WTC11 (cell line): ENCODE measurements at places on chromosomes 13 and 19.

GRCh38 chr19:4379383-4380253 is 20.7 kb downstream of the SH3GL1 start:
- DNase-seq = no peak

- DNase-seq = no peak
Observed at GRCh38 chr19:14408491-14409145, 10.5 kb downstream of the DDX39A start.

GRCh38 chr19:48530066-48530720 is 18.6 kb upstream of the LMTK3 start:
- DNase-seq = no peak

DNA sequence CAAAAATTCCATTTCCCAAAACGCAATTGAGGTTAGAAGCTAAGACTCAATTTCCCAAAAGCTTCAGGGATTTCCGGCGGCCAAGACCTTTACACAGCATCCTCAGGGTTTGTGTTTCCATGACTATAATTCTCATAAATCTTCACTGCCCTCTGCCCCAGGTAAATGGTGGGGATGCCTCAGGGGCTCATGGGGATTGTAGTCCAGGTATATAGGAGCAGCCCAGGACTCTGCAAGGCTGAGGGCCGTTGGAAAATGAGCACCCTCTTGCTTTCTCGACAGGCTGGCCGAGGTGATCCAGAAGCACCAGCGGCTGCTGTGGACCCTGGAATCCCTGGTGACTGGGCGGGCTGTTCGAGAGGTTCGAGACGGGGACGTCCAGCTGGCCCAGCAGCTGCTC is 6.4 kb downstream of the ALDH16A1 start:
- no peak for DNase-seq

DNA sequence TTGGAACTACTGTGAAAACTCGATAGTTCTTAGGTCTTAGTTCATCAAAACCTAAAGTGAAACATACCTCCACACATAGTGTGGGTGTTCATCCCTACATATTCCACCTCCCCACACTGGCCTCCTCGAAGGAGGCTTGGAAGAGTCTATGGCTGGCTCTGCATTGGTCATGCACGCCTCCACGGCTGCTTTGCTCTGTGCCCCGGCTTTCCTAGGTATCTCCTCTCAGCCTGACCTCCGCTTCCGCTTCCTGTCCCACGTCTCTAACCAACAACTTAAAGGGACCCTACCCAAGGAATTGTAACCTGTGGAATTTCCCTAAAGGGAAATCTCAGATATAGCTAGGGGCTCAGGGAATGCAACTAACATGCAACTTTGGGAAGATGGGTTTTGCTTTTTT is 79.7 kb upstream of the MBNL2 start:
- peak; percentile 30 for DNase-seq

DNA sequence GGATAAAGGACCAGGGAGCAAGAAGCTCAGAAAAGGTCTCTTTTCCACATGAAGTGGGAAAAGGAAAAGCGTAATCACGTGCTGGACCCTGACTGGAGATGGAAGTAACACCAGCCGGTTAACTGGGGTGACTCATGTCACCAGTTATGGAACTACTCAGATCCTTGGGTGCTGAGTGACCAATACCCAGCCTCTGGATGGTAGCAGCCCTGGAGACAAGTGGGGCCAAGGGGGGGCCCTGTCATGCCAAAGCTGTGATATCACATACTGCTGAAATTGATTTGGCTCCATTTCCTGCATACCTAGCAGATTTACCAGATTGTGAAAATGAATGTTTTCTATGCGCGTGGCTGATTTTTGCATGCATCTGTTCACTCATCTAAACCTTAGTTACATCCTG is 158.9 kb downstream of the ZIC5 start:
- DNase-seq = no peak

DNA sequence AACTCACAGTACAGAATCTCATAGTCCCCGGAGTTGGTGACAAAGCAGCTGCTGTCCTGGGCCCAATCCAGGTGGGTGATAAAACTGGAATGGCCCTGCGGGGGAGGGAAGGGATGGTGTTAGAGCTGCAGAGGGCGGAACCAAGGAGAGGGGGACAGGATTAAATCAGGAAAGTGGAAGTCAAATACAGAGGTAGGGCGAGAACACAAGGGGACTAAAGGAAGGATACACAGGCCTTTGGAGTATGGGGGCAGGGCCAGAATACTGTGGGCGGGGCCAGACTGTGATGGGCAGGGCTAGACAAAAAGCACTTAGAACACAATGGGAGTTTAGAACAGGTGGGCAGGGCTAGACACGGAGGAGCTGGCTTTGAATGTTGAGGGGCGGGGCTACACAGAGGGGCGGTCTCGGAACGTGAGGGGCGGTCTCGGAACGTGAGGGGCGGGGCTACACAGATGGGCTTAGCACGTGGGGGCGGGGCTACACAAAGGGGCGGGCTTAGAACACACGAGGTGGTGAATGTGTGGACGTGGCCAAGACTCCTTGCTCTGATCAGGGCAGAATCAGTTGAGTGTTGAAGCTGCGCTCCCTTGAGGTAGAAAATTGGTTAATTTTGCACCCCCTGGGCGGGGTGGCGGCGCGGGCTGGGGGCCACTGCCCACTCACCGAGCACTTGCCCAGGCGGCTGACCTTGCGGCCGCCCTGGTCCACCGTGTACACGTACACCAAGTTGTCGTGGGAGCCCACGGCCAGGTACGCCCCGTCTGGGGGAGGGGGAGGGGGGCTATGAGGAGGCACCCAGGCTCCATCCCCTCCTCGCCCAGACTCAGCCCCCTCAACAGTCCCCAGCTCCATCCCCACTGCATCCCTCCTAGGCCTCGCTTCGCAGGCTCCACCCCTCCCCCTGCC is 14.0 kb upstream of the GPR4 start:
- DNase-seq = peak; percentile 99

DNA sequence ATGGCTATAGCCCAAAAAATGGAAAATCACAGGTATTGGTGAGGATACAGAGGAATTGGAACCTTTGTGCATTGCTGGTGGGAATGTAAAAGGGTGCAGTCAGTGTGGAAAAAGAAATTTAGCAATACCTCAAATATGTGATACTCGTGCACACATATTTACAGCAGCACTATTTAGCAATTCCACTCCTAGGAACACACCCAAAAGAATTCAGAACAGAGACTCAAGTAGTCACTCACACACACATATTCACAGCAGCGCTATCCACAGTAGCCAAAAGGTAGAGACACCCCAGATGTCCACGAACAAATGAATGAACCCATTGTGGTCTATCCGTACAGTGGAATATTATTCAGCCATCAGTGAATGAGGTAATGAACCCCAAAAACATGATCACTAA is 114.0 kb downstream of the COL4A2 start:
- no peak for DNase-seq

DNA sequence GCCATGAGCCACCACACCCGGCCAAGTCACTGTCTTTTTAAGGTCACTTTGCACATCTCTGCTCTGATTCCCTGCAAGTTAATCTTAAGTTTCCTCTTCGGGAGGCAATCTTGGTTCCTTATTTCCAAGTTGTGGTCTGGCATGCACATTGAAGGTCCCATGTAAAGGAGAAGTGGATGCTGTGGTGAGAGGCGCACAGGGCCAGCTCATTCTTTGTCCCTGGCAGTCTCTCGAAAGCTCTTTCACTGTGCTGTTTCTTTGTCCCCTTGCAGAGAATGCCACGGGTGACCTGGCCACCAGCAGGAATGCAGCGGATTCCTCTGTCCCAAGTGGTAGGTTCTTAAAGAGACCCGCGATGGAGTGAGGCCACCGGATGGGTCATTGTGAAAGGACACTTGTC is 16.4 kb upstream of the C19orf33 start:
- no peak for DNase-seq

GRCh38 chr13:110984381-110984780 is 69.5 kb upstream of the ANKRD10 start:
- DNase-seq = no peak

- DNase-seq = no peak
Observed at GRCh38 chr13:112783135-112783977, 93.5 kb downstream of the ATP11A start.

DNA sequence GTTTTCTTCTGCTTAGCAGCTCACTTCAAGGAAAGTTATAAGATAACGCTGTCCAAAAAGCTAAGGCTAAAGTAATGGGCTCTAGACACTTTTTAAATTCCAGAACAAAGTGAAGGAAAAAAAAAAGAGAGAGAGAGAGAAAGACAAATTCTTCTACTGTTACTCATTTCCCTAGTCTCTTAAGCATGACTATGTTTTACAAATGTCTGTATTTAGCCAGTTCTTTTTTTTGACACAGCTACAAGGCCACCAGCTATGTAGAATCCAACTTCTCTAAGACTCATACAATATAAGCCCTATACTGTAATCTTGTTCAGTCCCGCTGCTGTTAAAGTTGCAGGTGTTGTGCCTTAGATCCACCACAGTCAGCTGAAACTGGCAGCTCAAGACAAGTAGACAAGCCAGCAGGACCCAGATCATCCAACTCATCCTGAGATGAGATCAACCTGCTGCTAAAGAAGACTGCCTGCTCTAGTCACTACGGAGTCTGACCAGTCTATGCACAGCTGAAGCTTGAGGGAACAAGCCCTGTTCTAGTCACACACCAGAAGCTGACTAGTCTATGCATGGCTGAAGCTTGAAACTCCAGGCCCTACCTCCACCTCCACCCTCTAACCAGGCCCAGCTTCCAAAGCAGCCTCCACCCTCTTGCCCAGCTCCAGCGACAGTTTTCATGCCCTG is 10.3 kb upstream of the ZNF83 start:
- no peak for DNase-seq

DNA sequence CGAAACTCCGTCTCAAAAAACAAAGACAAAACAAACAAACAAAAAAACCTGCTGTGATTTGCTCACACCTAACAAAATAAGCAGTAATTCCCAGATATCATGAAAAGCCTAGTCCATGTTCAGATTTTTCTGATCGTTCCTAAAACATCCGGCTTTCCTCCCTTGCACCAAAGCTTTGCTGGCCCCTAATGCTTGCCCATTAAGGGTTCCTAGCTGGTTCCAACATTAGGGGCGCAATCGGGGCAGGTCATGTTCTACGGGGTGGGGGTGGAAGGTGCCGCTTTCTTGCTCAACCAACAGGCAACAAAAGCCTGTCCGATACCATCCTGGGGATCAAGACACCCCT is 25.5 kb upstream of the FXYD3 start:
- no peak for DNase-seq

- DNase-seq = no peak
Observed at GRCh38 chr13:97403893-97404750, 29.8 kb upstream of the RAP2A start.

GRCh38 chr13:102878481-102878880 is 32.6 kb downstream of the ERCC5 start:
- no peak for DNase-seq

GRCh38 chr19:33904681-33905080 is 108.0 kb downstream of the KCTD15 start:
- peak; percentile 45 for DNase-seq

DNA sequence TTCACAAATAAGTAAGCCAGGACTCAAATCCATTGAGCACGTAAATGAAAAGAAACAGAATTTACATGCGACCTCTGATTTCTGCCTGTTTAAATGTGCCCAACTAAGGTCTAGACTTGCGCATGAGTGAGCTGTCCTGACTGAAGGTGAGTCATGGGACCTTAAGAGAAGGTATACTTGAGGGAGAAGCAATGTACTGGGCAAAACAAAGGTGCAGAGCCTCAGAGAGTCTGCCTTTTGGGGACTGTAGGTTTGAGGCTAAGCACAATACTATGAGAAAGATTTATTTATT is 45.8 kb downstream of the UFM1 start:
- no peak for DNase-seq

GRCh38 chr19:7494416-7495098 is 5.7 kb upstream of the PEX11G start:
- DNase-seq = no peak

- peak; percentile 72 for DNase-seq
Observed at GRCh38 chr19:14432791-14433553, at the start of gene PKN1. TSS of gene PKN1 (plus strand) at chr19:14433306. CDS start at chr19:14433522, 216 bp downstream.

DNA sequence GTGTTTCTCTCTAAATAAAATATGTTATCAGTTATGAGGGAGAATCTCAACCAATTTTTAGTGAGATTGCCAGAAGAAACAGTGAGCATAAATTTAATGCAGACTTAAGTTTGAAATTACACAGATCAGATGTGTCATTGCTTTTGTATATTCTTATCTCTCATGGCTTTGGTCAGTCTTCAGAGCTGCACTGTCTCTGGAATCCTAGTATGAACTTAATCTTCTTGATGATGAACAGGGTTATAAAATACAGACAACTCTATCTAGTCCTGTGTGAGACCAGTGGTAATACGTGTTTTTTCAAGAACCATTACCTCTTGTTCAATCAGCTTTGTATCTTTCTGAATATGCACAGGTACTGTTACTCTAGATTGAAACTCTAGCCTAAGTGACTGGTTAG is 528.0 kb downstream of the DACH1 start:
- no peak for DNase-seq

GRCh38 chr19:6822311-6822670 is 49.8 kb downstream of the VAV1 start:
- no peak for DNase-seq

DNA sequence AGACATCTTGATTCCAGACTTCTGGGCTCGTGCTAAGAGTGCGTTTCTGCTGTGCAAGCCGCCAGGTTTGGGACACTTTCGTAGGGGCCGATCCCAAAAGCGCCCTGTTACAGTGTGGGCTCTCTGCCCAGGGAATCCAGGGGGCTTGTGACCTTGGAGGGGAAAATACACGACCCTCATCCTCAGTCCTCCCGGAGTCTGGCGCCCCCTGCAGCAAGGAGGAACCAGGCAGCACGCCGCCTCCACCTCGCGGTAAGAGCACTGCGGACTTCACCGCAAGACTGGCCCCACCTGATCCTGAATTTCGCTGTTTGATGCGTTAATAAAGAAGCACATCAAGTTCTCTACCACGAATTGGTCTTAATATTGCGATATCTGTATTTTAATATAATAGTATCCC is 5.2 kb downstream of the POLRMT start:
- DNase-seq = peak; percentile 80

DNA sequence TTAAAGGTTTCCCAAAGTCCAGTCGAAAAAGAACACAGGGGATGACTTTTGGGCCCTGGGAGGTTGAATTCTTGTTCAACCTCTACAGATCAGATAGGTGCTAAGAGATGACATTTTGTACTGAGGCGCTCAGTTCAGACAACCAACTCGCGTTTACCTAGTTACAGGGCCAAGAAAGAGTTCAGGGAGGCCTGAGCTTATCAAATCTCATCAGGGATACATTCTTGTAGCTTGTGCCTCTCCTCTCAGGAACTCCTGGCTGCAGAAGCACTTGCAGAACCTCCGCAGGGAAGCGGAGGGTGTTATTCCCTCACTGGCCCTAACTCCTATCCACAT is 825 bp downstream of the ZNF776 start:
- no peak for DNase-seq

- no peak for DNase-seq
Observed at GRCh38 chr13:99307247-99307646, at the start of gene GPR183. TSS of gene GPR183 (minus strand) at chr13:99307399. CDS start at chr13:99296145, 11,254 bp downstream.

DNA sequence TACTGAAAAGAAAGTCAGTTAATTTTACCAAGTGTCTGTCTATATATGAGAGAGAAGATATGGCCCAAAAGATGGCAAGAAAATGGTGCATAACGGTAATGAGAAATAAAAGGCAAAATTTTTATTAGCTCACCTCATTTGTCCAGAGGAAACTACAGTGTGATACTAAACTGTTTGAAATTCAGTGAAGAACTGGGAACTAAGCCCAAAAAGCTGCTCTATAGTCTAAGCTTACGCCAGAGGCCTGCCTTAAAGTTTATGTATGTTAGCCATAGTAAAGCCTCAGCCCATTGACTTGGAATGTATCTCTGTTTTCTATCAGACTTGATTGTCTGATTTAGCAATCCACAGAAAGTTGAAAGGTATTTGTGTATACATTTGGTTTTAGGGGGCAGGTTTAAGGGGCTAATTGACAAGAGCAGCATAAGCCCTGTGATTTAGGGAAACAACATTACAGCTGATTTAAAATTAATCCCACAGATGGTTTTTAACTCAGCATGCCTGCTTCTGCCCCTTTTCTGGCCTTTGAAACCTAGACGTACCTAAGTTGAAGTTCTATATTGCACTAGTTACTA is 91.0 kb upstream of the MAB21L1 start:
- no peak for DNase-seq
